SIG-M5 (cell line): ENCODE measurements at places on chromosomes 12 and 14.

DNA sequence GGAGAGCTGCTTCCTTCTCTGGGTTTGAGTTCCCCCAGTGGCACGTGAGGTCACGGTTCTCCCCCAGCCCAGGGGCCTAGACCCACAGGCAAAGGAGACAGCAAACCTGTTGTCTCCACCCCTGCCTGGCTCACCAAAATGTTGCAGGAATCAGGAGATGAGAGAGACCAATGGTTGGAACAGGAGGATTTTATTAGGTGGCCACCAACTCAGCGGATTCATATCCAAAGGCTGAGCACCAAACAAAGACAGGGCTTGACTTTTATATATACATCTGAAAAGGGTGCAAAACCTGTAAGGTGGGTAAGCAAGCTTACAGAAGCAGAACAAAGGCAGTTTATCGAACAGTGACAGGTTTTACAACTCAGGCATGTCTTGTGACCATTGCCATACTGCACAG lies 9.2 kb upstream of the ADAM21 start:
- no peak for DNase-seq

GRCh38 chr12:53268630-53269562 lies 797 bp downstream of the ESPL1 start:
- DNase-seq, result no peak

DNA sequence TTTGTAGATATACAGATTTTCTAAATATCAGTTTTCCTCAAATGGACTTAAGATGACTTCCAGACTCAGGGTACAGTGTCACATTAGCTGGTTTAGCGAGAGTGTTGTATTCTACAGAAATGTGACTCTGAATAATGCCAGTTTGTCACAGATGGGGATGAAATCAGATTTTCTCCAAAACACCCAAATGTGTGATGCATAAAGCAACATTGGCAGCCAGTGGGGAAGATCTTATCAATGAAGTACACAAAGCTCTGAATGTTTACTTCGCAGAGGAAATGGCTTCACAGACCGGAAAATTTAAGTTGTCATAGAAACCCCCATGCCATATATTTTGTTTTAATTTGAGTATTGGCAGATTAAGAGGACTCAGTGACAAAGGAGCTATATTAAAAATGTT lies 29.9 kb downstream of the ANO4 start:
- no peak for DNase-seq

DNA sequence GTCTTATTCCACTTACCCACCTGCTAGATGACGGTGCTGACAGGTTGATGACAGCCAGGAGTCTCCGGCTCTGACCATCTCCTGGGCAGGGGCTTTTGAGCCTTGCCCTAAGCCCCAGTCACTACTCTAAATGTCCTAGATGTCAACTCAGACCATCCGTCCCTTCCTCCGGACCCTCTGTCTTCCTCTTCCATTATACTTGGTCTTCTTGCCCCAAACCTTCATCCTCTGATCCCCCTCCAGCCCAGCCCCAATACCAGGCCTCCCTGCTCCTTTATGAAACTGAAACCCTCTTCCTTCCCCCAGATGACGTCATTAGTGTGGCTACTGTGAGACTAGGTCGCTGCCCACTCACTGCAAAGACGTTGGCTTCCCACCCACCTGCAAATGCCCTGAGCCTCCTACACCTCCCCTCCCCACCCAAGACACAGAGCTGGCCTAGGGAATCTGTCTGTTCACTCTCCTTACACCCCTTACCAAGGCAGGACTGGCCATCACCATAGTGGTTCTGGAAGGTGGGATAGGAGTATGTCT lies 10.1 kb downstream of the KRT71 start:
- no peak for DNase-seq

- DNase-seq, result no peak
These were observed 46.7 kb downstream of the KICS2 start for GRCh38 chr12:64175254-64175945.

DNA sequence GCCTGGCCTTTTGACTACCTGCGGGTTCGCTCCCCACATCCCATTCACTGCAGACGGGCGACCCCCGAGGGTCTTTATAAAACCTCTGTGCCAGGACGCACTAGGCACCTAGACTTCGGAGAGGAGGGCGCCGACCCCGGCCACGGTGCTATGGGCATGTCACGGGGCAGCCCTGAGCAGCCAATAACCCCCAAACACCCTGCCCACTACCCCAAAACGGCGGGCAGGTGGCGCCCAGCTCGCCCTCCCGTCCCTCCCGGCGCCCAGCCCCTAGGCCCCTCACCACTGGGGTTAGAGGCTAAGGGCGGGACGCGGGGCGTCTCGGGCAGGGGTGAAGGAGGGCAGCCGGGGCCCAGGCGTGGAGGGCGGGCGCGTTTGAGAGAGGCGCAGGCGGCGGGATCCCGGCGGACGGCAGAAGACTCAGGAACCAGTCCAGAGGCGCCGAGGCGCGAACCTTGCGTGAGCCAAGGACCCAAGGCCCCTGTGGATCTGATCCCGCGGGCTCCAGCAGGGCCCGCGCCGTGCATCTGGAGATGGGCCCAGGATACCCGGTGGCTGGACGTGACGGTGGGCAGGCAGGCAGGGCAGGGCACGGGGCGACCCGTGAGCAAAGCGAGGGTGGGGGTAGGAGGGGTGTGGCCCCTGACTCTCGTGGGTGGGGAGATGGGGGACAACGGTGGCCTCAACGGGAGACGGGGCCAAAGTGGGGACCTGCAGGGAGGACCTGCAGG lies 11.1 kb downstream of the KRT85 start:
- DNase-seq, result no peak

DNA sequence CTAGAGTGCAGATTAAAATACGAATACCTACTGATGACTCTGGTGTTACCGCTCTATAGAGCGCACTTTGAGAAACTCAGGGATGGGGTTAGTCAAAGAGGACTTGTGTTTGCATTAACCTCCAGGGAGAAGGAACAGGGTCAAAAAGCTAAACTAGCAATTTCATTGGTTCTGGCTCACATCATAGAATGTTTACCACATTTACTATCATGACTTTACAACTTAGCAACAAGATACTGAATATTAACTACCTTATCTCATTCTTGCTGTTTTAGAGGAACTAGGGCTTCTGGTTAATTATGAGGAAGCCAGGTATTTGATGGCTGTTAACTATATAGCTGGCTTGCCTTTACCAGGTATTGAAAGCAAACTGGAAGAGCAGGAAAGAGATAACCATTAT lies 12.8 kb downstream of the LGALS3 start:
- no peak for DNase-seq

DNA sequence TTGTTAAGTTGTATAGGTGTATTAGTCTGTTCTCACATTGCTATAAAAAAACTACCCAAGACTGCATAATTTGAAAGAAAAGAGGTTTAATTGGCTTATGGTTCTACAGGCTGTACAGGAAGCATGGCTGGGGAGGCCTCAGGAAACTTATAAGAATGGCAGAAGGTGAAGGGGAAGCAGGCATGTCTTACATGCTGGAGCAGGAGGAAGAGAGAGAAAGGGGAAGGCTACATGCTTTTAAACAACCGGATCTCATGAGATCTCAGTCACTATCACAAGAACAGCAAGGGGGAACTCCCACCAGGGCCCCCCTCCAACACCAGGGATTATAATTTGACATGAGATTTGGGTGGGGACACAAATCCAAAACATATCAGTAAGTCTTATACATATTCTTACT lies 60.5 kb upstream of the OR10AD1 start:
- DNase-seq, result no peak

DNA sequence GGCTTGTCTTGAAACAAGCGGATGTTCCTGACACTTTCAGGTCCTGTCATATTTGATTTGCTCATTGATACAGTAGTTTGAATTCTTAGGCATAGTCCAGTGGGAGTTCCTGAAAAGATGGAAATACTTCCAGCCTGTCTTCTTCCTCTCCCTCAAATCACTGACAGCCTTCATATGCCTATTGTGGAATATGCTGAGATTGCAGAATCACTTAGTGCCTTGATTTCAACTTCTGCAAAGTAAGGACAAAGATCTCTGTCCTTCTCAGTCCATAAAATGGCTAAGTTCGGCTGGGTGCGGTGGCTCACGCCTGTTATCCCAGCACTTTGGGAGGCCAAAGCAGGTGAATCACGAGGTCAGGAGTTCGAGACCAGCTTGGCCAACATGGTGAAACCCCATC lies 6.7 kb upstream of the PYGL start:
- no peak for DNase-seq

DNA sequence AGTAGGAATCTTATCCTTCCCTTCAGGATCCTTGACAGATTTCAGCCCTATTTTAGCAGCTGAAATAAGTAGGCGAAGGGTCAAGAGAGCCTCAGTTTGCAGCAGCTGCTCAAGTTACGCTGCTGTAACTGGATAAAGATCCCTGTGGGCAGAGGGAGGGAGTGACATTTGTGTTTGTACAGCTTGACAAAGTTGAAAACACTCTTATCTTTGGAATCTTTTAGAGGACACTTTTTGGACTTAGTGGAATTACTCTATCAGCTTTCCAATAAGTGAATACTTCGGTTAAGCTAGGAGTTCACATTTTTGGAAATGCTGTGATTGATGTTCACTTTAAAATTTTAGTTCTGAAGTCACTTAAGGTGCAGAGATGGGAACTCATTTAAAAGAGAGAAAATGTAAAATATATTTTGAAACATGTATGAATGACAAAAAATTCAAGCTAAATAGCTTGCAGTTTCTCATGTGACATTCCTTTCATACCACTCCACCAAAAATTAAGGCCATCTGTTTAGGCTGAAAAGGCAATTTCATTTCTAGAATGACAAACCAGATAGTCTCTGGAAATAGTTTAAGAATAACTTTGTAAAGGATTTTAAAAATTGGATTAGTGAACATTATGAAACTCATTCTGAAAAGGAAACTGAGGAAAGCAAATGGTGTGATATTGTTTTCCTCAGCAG lies 55.2 kb downstream of the SLC38A4 start:
- DNase-seq, result no peak

GRCh38 chr14:36258241-36258640 lies 62.2 kb downstream of the MBIP start:
- DNase-seq, result no peak
